T-helper 17 cell (primary cell): ENCODE measurements at places on chromosomes 7 and 10.

DNA sequence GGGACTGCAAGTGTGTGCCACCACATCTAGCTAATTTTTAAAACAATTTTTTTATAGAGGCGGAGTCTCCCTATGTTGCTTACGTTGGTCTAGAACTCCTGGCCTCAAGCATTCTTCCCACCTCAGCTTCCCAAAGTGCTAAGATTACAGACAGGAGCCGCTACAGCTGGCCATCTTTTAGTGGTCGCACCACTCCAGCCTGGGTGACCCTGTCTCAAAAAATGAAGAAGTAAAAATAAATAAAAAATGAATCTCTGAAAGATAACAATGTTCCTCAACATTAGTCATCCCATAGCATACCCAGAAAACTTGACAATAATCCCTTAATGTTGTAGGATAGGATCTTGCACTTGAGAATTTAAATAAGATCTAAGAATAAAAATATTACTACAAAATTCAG lies 18.2 kb downstream of the WBP1L start:
- H3K4me1 ChIP-seq = peaks cover 31% of the 10 kb centered on the region
- H3K27ac ChIP-seq = no peak overlapping the region
- H3K27me3 ChIP-seq = no peaks in the 10 kb centered on the region
- H3K4me3 ChIP-seq = no peak overlapping the region
- no peaks in the 10 kb centered on the region for H3K36me3 ChIP-seq

GRCh38 chr7:50653126-50653864 lies 88.1 kb upstream of the DDC start:
- no peak overlapping the region for H3K27ac ChIP-seq
- peaks cover 14% of the 10 kb centered on the region for H3K4me1 ChIP-seq
- H3K36me3 ChIP-seq = peaks cover 6% of the 10 kb centered on the region

- DNase-seq = no peak
- peaks cover 3% of the 10 kb centered on the region for H3K4me1 ChIP-seq
- H3K27ac ChIP-seq = no peak overlapping the region
Observed at GRCh38 chr10:132514821-132515520, 22.6 kb upstream of the INPP5A start.

DNA sequence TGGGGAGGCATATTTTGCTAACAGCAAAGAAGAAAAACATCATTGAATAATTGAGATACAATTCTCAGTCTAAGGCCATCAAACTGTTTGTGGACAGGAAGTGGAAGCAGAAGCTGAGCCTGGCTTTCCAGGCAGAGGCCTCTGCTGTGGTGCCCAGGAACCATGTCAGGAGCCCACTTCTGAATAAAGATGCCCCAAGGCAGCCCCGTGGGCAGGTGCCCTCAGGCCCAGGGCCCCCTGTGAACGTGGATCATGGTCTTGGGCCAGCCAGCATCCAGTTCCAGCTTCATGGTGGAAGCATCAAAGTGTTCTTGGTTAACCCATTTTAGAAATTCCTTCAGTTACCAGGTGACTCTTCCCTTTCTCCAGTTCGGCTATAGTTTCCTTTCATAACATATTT lies 346.8 kb downstream of the PTPRN2 start:
- H3K36me3 ChIP-seq = no peaks in the 10 kb centered on the region
- no peak for DNase-seq
- H3K4me3 ChIP-seq = no peak overlapping the region
- no peak overlapping the region for H3K27ac ChIP-seq
- no peaks in the 10 kb centered on the region for H3K4me1 ChIP-seq
- H3K27me3 ChIP-seq = no peaks in the 10 kb centered on the region

- no peaks in the 10 kb centered on the region for H3K4me1 ChIP-seq
- H3K27ac ChIP-seq = no peak overlapping the region
- H3K4me3 ChIP-seq = no peak overlapping the region
- H3K27me3 ChIP-seq = peaks cover 51% of the 10 kb centered on the region
- no peak for DNase-seq
Observed at GRCh38 chr7:137813541-137813940, 33.2 kb downstream of the DGKI start.

GRCh38 chr10:23445591-23445990 lies 6.7 kb downstream of the OTUD1 start:
- H3K27me3 ChIP-seq = no peaks in the 10 kb centered on the region
- H3K4me1 ChIP-seq = peaks cover 48% of the 10 kb centered on the region
- peak overlapping the region; percentile 34 for H3K27ac ChIP-seq
- peak overlapping the region; percentile 31 for H3K4me3 ChIP-seq

GRCh38 chr7:36794689-36795088 lies 70.4 kb upstream of the AOAH start:
- H3K4me3 ChIP-seq = no peak overlapping the region
- DNase-seq = no peak
- H3K4me1 ChIP-seq = peaks cover 16% of the 10 kb centered on the region
- no peaks in the 10 kb centered on the region for H3K27me3 ChIP-seq
- H3K27ac ChIP-seq = peak overlapping the region; percentile 57

GRCh38 chr10:71964743-71965515 lies 734 bp downstream of the CHST3 start:
- peak overlapping the region; percentile 83 for H3K4me3 ChIP-seq
- H3K4me1 ChIP-seq = peaks cover 11% of the 10 kb centered on the region
- H3K27me3 ChIP-seq = peaks cover 63% of the 10 kb centered on the region
- H3K27ac ChIP-seq = no peak overlapping the region
- DNase-seq = no peak
- peaks cover 10% of the 10 kb centered on the region for H3K36me3 ChIP-seq

DNA sequence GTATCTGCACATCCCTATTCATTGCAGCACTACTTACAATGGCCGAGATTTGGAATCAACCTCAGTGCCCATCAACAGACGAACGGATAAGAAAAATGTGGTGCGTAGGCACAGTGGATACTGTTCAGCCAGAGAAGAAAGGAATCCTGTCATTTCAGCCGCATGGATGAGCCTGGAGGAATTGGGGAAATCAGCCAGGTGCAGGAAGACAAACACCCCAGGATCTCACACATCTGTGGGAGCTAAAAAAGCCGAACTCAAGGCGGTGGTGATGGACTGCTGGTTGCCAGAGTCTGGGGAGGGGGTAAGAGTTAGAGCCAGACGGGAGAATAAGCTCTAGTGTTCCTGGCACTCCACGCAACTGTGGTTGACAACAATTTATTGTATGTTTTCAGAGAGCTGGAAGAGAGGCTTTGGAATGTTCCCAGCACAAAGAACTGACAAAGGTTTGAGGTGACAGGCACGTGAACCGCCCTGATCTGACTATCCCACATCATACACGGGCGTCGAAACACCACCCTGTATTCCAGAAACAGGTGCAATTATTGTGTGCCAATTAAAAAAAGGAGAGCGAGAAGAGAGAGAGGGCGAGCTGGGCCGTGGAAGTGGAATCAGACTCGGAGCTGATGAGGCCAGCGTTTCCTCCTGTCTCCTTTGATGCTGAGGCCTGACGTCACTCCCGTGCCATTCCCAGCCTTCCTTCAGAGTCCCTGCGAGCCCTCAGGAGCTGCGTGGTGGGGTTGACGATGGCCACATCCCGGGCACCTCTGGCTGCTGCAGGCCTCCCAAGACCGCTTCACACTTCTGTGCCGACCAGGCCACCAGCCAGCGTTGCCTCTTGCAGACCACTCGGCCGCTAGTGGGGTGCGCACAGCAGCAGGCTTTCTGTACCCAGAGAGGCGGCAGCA lies 189.5 kb downstream of the DNAJB6 start:
- peaks cover 3% of the 10 kb centered on the region for H3K36me3 ChIP-seq
- peaks cover 7% of the 10 kb centered on the region for H3K4me1 ChIP-seq
- H3K27me3 ChIP-seq = peaks cover 24% of the 10 kb centered on the region
- no peak for DNase-seq
- H3K27ac ChIP-seq = no peak overlapping the region

GRCh38 chr10:126930131-126930882 lies 25.1 kb downstream of the DOCK1 start:
- no peaks in the 10 kb centered on the region for H3K36me3 ChIP-seq
- H3K4me3 ChIP-seq = no peak overlapping the region
- H3K27me3 ChIP-seq = no peaks in the 10 kb centered on the region
- no peak overlapping the region for H3K27ac ChIP-seq
- no peak for DNase-seq

GRCh38 chr10:25104441-25104840 lies 70.4 kb upstream of the GPR158 start:
- H3K27ac ChIP-seq = no peak overlapping the region
- H3K4me3 ChIP-seq = no peak overlapping the region
- DNase-seq = no peak
- peaks cover 48% of the 10 kb centered on the region for H3K27me3 ChIP-seq
- no peaks in the 10 kb centered on the region for H3K36me3 ChIP-seq

GRCh38 chr10:625333-625696 lies 64.2 kb downstream of the DIP2C start:
- H3K27ac ChIP-seq = no peak overlapping the region
- peaks cover 14% of the 10 kb centered on the region for H3K4me1 ChIP-seq
- H3K27me3 ChIP-seq = peaks cover 51% of the 10 kb centered on the region

DNA sequence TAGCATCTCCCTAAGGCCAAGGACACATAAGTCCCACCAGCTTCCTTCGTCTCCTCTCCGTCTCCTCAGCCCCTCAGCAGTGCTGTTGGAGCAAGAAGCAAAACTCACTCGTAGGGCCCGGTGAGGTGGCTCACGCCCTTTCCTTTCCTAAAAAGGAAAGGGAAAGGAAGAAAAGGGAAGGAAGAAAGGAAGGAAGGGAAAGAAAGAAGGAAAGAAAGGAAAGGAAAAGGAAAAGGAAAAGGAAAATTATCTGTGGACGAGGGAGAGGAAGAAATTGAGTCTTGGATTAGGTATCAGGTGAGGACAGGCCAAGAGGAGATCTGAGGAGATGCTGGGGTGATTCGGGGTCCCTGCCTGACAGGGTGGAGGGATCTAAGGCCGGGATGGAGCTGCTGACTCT lies 3.1 kb upstream of the ZNF316 start:
- no peaks in the 10 kb centered on the region for H3K27me3 ChIP-seq
- peak overlapping the region; percentile 21 for H3K4me3 ChIP-seq
- H3K27ac ChIP-seq = no peak overlapping the region

DNA sequence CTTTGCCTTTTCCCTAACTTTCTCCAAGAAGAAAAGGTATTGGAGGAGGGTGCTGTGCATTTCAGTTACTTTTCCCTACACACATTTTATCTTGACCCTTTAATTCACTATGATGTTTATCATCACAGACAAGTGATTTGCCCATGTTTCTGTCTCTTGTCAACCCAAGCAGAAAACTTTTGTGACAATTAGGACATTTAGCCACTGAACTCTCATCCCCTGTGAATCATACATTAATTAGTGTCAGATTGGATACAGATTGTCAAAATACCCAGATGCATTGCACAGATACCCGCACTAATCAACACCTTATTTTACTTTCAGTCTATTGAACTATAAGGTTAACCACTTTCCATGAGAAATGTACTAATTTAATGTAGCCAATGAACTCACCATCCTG lies 912.9 kb downstream of the SORCS1 start:
- H3K4me1 ChIP-seq = no peaks in the 10 kb centered on the region
- DNase-seq = no peak
- H3K27ac ChIP-seq = no peak overlapping the region
- no peak overlapping the region for H3K4me3 ChIP-seq
- H3K36me3 ChIP-seq = no peaks in the 10 kb centered on the region

GRCh38 chr7:4247106-4247876 lies 434.8 kb upstream of the FOXK1 start:
- no peaks in the 10 kb centered on the region for H3K27me3 ChIP-seq
- H3K4me3 ChIP-seq = no peak overlapping the region
- H3K27ac ChIP-seq = no peak overlapping the region
- H3K4me1 ChIP-seq = no peaks in the 10 kb centered on the region
- no peaks in the 10 kb centered on the region for H3K36me3 ChIP-seq
- DNase-seq = no peak

- H3K4me3 ChIP-seq = no peak overlapping the region
- peaks cover 2% of the 10 kb centered on the region for H3K4me1 ChIP-seq
- no peaks in the 10 kb centered on the region for H3K36me3 ChIP-seq
Observed at GRCh38 chr10:132715776-132716680, 69.9 kb downstream of the NKX6-2 start.

GRCh38 chr10:78539247-78539766 lies 505.6 kb downstream of the RPS24 start:
- H3K27ac ChIP-seq = no peak overlapping the region
- H3K27me3 ChIP-seq = peaks cover 19% of the 10 kb centered on the region
- peaks cover 17% of the 10 kb centered on the region for H3K4me1 ChIP-seq
- no peak for DNase-seq
- no peak overlapping the region for H3K4me3 ChIP-seq
- H3K36me3 ChIP-seq = no peaks in the 10 kb centered on the region

DNA sequence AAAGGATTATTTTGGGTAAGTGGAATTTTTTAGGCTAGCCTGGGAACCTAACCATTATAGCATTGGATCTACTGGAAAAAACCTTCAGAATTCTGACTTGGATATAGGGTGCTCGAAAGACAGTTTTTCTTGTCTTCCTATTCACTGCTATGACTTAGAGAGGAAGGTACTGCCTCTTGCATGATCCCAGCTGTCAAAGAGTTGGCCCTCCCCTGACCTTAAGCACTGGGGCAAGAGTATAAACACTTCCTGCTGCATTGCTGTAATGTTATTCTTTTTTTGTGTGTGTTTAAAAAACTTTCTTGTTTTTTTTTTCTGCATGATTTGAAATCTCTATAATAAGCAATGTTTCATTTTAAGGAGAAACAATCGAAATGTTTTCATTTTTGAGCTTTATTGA lies 113.0 kb downstream of the LRMDA start:
- no peaks in the 10 kb centered on the region for H3K4me1 ChIP-seq
- no peaks in the 10 kb centered on the region for H3K36me3 ChIP-seq
- no peak for DNase-seq

- no peak for DNase-seq
- H3K36me3 ChIP-seq = peaks cover 10% of the 10 kb centered on the region
- H3K4me3 ChIP-seq = peak within 1 kb of the TSS; percentile 83
Observed at GRCh38 chr10:71964098-71964742, at the start of gene CHST3. Gene CHST3 (plus strand): TSS chr10:71964395. CDS start chr10:72005843, 41,448 bp downstream.

DNA sequence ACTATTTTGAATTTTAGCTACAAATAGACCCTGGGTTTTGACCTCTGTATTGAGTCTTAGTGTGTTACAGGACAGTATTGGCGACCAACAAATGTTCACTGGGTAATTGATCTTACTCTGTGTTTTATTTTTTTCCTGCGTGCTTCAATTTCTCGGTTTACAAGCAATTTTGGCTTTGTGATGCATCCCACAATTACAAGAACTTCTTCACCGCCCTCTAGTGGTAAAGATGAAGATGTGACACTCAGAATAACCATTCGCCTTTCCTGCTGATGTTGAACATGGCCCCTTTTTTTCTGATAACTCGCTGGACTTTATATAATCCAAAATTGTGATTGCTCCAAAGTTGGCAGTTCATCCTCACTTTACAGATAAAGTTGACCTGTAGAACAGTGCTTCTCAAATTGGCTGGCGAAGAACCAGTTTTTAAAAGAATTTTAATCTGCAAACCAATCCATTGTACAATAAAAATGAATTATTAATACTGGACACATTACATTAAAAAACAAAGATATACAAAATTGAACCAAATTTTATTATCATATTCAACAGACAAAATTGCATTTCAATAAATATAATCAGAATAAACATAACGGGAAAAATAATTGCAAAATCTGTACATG lies 20.2 kb upstream of the SMC3 start:
- no peak overlapping the region for H3K4me3 ChIP-seq
- peak overlapping the region; percentile 67 for H3K27ac ChIP-seq
- peaks cover 13% of the 10 kb centered on the region for H3K27me3 ChIP-seq
